ENCODE measurements at places on chromosomes 3 and 15.

DNA sequence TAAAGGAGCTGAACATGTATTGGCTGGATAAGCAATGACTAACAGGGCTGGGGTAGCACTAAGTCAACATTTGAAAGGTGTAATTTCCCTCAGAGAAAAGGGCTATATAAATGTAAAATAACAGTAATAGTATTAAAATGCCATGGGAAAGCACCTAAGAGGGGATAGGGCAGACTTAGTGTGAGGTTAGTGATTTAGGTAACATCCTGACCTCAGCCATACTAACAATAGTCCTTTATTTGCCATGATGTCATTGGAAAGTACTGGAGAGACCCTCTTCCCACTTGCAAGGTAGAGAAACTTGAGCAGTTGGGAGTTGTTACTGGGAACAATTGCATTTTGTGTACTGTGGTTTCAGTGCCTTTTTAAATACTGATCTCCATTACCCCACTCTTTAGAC is 103.4 kb downstream of the LSAMP start:
- no peak for DNase-seq

DNA sequence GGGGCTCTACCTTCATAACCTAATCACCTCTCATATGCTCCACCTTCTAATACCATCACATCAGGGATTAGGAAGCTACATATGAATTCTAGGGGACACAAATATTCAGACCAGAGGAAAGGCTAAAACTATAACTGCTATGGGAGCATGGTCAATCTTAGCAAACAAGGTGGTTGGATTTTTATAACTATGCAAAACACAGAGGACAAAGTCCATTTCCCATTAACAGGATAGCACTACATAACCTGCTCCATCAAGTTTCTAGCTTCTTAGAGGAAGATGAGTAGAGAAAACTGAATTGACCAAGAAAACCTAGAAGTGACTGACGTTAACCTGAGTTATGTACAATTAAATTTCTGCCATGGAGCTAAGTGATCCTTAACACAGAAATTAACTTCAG is 398.6 kb downstream of the TBL1XR1 start:
- DNase-seq, result no peak

DNA sequence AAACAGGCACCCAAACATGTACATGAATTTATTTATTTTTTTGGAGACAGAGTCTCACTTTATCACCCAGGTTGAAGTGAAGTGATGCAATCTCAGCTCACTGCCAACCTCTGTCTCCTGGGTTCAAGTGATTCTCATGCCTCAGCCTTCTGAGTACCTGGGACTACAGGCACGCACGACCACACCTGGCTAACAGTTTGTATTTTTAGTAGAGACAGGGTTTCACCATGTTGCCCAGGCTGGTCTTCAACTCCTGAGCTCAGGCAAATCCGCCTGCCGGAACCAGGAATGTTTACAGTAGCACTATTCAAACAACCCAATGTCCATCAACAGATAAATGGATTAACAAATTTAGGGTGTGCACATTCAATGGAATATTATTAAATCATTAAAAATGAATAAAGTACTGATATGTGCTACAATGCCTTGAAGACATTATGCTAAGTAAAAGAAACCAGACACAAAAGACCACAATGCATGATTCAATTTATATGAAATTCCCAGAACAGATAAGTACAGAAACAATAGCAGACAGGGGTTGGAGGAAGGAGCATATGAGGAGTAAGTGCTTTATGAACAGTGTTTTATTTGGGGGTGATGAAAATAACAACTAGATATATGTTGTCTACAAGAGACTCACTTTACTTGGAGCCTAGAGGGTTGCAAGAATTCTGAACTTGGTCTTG is 1.3 kb downstream of the LEO1 start:
- DNase-seq, result no peak

DNA sequence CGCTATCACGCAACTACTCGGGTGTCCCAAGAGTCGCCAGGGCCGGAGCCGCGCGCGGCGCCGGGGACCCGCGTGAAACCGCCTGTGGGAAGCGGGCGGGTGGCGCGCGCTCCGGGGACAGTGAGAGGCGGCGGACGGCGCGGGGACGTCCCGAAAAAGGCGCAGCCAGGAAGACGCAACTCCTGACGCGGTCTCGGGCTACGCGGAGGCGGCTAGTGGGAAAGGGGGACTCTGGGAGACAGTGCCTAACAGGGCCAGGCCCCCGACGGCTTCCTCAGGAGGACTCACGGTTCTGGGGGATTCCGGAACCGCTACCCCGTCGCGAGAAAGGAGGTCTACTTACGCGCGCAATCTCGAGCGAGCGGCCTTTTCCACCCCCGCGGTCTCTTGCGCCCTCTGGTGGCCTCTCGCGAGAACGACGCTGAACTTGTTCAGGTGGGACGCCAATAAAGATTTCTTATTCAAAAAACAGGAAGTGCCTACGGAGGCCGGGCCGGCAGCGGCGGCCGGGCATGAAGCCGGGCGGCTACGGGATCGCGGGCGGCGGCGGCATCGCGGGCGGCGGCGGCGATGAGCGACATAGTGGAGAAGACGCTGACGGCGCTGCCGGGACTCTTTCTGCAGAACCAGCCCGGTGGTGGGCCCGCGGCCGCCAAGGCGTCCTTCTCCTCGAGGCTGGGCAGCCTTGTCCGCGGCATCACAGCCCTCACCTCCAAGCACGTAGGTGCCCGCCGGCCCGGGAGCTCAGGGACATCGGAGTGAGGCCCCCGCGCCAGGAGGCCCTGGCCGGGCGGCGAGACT is at the start of gene AP4E1:
TSS of gene AP4E1 (plus strand) at position 475 of the 801 bp plus-strand sequence. CDS start at position 571, 96 bp downstream.
- peak; percentile 91 for DNase-seq

Data from activated CD4-positive, alpha-beta T cell treated with anti-CD3 and anti-CD28 coated beads, Interleukin-2, amount 50 U/mL, for 4 hours (primary cell).